Islet precursor cell (in vitro differentiated cells): ENCODE measurements at places on chromosomes 5 and 9.

DNA sequence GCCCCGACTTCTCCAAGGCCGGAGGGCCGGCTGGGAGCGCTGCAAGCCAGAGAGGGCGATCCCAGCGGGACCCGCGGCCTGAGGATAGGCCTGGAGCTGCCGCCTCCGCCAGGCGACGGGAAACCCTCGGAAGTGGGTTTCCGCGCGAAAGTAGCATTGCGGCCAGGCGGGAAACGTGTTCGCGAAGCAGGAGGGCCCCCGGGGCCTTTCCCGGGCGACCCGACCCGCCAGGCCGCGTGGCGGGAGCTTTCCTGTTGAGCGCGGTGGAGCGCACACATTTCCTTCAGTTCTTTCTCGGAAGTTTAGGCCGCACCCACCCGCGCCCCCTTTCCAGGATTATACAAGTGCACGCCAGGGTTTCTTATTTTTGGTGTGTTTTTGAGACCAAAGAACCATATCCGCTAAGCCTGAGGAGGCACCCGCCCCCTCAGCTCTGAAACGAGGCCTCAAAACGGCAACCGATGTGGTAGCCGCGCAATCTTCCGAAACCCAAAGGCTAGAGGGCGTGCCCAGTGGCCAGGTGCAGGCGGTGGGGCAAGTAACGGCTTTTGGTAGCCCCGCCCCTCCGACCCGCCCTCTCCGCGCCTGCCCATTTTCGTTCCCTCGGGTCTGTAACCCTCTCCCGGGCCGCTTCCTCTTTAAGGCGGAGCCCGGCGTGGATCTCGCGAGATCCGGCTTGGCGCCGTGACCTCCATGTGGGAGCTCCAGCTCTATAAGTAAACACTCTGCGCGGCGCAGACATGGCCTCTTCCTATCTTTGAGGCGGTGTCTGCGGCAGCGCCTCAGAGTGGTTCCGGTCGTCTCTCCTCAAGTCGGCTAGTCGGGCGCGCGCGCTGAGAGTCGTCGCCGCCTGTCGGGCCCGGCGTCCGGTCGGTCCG lies at the start of gene UHRF2:
UHRF2 (plus strand) TSS at position 713 of the 878 bp plus-strand sequence. CDS start 292 bp downstream, outside the sequence.
- peak; percentile 99 for DNase-seq

- DNase-seq = no peak
Observed at GRCh38 chr9:132018957-132019405, 60.7 kb downstream of the MED27 start.

- peak; percentile 66 for DNase-seq
Observed at GRCh38 chr5:66553368-66553912, 42.8 kb upstream of the MAST4 start.

- DNase-seq = no peak
Observed at GRCh38 chr9:134363450-134363849, 37.2 kb downstream of the RXRA start.

DNA sequence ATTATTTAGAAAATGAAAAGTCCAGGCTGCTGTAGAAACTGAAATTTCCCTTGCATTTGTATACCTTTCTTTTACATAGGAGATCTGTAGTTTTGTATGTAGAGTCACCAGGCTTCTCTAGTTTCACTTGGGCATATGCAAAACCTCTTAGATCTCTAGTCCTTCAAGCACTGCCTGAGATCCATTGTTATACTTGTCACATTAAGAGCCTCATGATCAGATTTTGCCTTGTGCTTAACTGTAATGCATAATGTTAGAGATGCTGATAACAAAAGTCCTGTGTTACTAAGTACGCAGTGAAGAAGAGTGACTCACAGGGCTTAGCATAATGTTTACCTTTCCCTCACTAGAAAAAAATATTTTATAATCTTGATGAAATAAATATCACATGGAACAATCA lies 250.2 kb downstream of the CYLC2 start:
- DNase-seq = no peak

DNA sequence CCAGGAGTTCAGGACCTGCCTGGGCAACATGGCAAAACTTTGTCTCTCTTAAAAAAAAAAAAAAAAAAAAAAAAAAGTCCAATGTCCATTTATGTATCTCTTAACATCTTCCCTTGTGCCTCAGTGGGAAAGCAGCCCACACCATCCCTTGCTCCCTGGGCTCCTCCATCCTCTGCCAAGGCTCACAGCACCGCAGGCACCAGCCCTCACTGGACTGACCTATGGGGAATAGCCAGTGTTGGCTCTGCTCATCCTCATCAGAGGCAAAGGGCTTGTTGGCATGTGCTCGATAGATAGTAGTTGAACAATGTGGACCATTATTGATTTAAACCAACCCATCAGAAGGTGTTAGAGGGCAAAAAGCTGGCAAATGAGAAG lies 61.8 kb upstream of the LRRTM2 start:
- DNase-seq = no peak

- DNase-seq = peak; percentile 80
Observed at GRCh38 chr5:54533541-54534190, 16.1 kb downstream of the SNX18 start.

- no peak for DNase-seq
Observed at GRCh38 chr5:139855451-139855850, 59.8 kb downstream of the PSD2 start.

DNA sequence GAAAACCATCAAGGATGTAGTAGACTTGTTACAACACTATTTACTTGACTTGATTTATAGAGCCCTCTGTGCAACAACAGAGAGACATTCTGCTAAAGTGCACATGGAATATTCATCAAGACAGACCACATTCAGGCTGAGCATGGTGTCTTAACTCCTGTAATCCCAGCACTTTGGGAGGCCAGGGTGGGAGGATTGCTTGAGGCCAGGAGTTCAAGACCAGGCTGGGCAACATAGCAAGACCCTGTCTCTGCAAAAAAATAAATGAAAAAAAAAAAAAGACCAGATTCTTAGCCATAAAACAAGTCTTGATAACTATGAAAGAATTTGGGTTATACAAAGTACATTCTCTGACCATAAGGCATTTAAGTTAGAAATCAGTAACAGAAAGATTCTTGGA lies 25.3 kb downstream of the DENND4C start:
- no peak for DNase-seq

DNA sequence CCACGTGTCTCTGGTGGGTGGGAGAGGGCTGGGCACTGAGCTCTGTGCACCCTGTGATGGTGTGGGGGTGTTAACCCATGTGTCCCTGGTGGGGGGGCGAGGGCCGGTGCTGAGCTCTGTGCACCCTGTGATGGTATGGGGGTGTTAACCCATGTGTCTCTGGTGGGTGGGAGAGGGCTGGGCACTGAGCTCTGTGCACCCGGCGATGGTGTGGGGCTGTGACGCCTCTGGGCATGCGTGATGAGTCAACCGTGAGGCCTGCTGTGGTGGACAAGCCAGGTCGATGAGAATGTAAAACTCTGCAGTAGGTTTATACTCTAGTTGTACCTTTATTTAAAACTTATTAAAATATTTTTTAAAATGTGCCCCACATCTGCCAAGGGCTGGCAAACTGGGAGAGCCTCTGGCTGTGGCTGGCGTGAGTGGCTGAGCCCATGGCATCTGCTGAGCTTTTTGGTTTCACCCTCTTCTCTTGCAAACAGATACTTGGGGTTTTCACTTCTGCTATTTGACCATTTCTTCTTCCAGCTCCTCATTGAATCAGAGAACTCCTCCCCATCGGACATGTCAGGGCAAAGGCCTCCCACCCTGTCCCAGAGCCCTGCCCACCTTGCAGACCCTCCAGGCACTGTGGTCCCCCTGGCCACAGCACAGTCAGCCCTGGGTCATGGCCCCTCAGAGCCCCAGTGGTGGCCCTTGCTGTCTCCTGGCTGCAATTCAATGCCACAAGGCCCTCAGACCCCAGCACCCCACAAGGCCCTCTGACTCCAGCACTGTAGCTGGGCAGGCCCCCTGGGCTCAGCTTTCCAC lies 18.5 kb upstream of the EXOC3 start:
- DNase-seq = peak; percentile 63
